ENCODE measurements at places on chromosomes 1 and 21. TPM values are rescaled to one million over a fixed set of nuclear protein-coding genes. Genes with fewer than 3 reads are reported as not detected.

The OTUD3 gene
- total RNA-seq: 1.9 TPM

The CD58 gene
- total RNA-seq: 50.7 TPM

The MPL gene
- total RNA-seq: not detected

The LHX8 gene
- not detected for total RNA-seq

The MIB2 gene
- total RNA-seq: 96.9 TPM

The ZBTB8B gene
- total RNA-seq: under 0.01 TPM

The SDHB gene
- 112 TPM for total RNA-seq

The VHLL gene
- total RNA-seq: not detected

The AUNIP gene
- not detected for total RNA-seq

The RSPO1 gene
- total RNA-seq: not detected

The KRTAP19-3 gene
- total RNA-seq: not detected
